ENCODE measurements at places on chromosomes 2 and 18. TPM values are rescaled to one million over a fixed set of nuclear protein-coding genes. Genes with fewer than 3 reads are reported as not detected.

Gene COL6A3
- total RNA-seq = 28.7 TPM

Gene PSD4
- 83.2 TPM for total RNA-seq

Gene ROCK2
- total RNA-seq = 31.0 TPM

Gene HOXD12
- total RNA-seq = not detected

Gene MALL
- 2.0 TPM for total RNA-seq

Gene RESP18
- total RNA-seq = not detected

Gene RNU2-63P
- total RNA-seq = not detected

Gene MREG
- total RNA-seq = 2.4 TPM

Gene CXCR2
- 0.47 TPM for total RNA-seq

Gene MTCL1
- 5.4 TPM for total RNA-seq

Gene ELOA2
- total RNA-seq = not detected

DNA sequence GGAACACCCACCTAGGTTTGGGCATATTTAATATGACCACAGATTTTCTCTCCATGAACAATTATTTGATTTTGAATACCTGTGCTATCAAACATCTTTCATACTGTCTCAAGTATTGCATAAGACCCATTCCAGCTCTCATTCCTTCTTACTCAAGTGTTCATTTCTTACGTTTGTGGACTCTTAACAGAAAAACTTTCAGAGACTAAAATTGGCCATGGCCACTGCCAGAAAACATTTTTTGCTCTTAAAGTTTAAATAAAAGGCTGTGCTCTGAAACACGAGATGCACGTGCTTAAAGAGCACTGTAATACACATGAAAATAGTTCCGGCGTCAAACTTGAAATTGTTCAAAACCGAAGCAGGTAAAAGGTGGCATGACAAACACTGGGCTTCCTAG lies 89.3 kb downstream of the LIMS1 start:
- no peak for DNase-seq

DNA sequence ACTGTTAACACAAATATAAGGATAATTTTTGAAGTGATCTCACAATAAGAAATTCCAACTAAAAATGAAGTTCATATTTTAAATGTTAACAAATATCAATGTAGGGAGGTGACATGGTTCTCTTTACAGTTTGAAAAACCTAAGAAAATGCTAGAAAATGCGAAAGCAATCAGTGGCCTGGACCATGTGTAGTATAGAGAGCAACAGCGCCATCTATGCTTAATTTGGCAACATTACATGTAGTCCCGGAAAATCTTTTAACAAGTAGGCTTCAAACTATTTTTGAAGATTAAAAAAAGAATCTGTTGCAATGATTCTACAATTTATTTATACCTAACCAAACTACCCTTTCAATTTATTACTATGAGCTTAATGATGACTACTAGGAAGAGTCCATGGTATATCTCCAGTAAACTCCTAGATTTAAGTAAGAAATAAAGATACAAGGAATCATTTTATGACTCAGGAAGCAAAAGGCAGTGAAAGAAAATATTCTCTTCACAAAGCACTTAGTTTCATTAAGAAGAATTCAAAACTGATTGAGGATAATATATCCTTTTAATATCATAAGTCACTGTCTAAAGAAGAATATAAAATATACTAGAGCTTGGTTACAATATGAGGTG lies 33.3 kb downstream of the NDUFA10 start:
- no peak for DNase-seq

DNA sequence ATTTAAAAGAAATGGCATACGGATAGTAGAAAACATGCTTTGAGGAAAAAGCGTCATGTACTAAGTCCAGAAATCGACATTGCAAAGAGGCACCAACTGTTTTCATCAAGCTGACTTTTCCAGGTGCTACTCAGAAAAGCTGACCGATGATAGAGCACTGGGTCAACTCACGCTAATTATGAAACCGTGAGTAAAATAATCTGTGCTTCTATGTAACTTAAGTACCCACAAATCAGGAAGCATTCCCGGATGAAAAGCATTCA lies 353 bp upstream of the NUP35 start:
- DNase-seq = no peak

DNA sequence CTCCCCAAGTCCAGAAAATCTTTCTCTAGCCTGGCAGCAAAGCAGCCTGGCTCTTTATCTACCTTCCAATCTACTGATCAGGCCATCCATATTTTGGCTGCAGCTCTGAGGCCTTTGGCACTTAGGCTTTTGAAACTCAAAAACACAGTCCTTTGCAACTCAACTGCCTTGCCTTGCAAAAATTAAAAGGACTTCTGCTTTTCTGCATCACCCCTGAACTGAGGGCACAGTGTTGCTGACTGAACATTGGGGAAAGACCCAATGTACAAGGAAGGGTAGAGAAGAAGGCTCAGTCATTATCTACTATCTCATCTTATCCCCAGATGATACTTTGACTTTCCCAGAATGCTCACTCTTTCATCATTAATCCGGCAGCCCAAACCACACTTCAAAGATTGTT lies 625.5 kb downstream of the ARHGAP15 start:
- DNase-seq = no peak

GRCh38 chr18:8107426-8107825 lies 501.8 kb upstream of the RAB12 start:
- no peak for DNase-seq

- DNase-seq = no peak
These were observed 62.7 kb upstream of the ARL4C start for GRCh38 chr2:234559609-234560008.

DNA sequence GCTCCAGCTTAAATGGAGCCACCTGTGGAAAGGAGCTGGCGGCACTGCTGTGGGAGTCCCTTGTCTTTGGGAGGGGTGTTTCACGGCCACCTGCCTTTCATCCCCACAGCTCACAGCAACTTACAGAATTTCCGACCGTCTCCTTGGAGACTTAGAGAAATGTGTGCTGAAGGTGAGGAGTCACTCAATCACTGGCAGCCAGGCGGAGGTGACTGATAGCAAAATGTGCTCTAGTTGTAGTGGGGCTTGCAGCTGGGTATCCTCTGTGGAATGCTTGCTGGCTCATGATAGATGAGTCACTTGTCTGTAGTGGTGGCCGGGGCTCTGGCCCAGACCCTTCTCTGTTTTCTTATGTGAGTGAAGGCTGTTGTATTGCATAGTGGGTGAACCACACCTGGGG lies 110.7 kb downstream of the SH3RF3 start:
- no peak for DNase-seq

DNA sequence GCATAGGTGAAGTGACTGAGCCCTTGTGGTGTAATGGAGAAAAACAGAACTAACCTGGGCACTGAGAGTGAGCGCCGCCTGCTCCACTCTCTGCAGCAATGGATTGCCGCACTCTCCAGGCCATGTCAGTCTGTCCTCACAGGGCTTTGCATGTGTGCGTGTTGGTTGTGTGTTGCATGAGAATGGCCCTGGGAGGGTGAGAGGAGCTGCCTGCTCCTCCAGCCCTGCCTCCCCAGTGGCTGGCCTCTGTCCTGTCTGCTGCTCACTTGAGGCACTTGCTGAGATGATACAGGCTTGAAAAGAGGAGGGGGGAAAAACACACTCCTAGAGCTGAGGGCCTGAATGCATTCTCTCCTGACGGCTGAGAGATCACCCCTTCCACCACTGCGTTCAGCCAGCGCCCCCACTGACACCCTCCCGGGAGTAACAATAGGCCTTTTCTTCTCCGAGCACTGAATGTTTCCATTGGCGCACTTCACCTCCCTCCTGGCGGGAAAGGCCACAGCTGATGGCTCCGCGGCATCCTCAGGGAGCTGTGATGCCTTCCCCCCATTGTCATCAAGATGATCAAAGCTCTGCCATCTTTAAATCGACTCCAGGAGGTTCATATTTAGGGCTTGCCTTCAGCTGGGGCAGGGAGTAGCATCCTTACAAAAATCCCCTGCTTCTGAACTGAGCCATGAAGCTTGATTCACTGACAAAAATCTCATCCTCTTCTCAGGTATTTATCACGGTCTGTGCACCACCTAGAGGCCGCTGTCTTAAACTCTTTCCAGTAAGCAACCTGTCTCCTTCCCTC lies 49.9 kb upstream of the DAPL1 start:
- peak; percentile 40 for DNase-seq

Data from liver (tissue), 10 donors.